Right ventricle myocardium superior (tissue), 1 donor: ENCODE measurements at places on chromosomes 2 and 18.

GRCh38 chr2:7774481-7774880, 857.3 kb downstream of the RNF144A start:
- DNase-seq, result no peak

DNA sequence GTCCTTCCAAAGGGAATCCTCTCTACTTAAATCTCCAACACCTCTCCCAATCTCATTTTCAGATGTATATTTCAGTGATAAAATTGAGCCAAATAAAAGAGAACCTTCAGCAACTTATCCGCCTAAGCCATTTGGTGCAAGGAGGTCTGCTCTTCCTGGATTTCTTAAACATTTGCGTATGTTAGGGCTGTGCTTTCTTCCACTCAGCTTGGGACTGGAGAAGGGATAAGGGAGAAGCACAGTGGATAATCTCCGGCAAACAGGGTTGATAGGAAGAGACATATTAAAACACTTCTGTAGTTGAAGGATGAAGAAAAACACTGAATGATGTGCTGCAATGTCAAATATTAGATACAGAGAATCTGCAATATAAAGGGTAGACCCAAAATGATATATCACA, 796.2 kb downstream of the KCNJ3 start:
- DNase-seq, result no peak

DNA sequence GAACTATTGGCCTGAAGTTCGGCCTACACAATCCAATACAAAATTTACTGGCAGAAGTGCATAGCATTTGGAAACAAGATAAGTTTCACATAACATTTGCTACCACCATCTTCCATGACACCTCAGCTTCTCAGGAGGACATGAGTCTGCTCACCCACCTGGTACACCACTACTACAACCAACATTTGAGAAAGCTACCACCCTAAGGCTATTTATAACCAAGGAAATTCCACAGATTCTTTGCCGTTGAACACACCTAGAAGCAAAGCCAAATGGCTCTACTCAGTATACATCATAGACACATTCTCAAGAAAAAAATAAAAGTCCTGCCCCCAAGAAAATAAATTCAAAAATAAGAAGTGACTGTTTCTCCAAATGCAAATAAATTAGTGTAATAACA, 145.3 kb downstream of the SPAG16 start:
- no peak for DNase-seq

- DNase-seq, result no peak
Measured at GRCh38 chr2:68190991-68191731, 33.5 kb downstream of the PNO1 start.

- DNase-seq, result no peak
Measured at GRCh38 chr18:27263369-27263768, 78.3 kb upstream of the CHST9 start.

- DNase-seq, result no peak
Measured at GRCh38 chr18:48500517-48500916, 38.3 kb upstream of the CTIF start.

- DNase-seq, result no peak
Measured at GRCh38 chr2:237932731-237933131, 34.1 kb upstream of the UBE2F start.

GRCh38 chr2:44543773-44544725, 182.3 kb downstream of the CAMKMT start:
- no peak for DNase-seq

- DNase-seq, result no peak
Measured at GRCh38 chr2:189411860-189412259, 29.4 kb upstream of the WDR75 start.

DNA sequence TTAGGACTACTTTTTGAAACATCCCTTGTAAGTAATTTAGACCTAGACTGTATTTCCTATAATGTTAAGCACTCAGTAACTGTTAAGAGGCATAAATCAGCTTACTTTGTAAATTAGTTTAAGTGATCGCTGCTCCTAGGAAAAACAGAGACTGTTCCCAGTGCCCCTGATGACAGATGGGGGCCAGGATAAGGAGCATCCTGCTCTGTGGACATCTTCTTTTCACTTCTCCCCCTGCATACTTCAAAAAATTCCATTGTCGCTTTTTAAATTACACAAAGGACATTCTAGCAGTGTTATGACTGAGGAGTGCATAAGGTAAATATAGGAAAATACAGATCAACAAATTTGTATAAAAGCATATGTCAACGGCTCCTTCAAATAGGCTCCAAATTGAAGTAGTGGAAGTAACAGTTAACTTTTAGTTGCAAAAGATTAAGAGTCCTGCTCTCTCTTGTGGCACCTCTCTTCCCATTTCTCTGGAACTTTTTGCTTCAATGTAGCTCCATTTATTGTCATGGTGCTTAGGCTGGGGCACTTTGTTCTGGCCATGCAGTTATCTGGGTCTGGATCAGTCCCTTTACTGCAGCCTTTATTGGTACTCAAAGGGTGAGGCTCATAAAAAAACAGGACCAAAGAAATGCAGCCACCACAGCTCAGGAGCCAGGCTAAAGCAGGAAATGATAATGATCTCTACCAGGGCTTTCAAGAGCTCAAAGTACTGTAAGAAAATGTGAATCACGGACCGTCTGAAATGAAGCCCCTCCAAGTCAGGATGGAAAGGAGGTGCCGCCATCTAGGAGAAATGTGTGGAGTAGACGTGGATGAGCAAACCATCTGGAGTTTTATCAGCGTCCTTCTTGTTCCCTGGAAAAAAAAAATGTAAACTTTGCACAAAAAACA, 162.1 kb upstream of the ZNF516 start:
- no peak for DNase-seq

- DNase-seq, result no peak
Measured at GRCh38 chr18:74799542-74799941, 201.9 kb downstream of the ZNF407 start.

- no peak for DNase-seq
Measured at GRCh38 chr18:51513517-51513916, 316.0 kb upstream of the MEX3C start.

- no peak for DNase-seq
Measured at GRCh38 chr2:150888337-150888736, 373.3 kb downstream of the RBM43 start.

DNA sequence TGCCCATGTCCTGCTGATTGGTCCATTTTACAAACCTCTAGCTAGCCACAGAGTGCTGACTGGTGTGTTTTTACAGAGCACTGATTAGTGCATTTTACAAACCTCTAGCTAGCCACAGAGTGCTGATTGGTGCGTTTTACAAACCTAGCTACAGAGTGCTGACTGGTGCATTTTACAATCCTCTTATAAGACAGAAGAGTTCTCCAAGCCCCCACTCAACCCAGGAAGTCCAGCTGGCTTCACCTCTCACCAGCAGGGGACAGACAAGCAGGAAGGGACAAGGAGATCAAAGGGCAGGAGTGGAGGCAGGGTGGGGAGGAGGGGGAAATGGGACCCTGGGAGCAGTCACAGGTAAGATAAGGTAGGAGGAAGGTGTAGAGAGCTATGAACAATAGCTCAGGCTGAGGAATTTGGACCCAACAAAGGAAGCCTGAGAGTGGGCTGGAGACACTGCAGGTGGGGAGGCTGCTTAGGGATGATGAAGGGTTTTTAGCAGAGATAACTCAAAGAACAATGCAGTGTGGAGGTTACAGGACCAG, 37.1 kb downstream of the SH2D6 start:
- DNase-seq, result no peak

- no peak for DNase-seq
Measured at GRCh38 chr2:85596026-85596333, 435 bp downstream of the RNF181 start.

DNA sequence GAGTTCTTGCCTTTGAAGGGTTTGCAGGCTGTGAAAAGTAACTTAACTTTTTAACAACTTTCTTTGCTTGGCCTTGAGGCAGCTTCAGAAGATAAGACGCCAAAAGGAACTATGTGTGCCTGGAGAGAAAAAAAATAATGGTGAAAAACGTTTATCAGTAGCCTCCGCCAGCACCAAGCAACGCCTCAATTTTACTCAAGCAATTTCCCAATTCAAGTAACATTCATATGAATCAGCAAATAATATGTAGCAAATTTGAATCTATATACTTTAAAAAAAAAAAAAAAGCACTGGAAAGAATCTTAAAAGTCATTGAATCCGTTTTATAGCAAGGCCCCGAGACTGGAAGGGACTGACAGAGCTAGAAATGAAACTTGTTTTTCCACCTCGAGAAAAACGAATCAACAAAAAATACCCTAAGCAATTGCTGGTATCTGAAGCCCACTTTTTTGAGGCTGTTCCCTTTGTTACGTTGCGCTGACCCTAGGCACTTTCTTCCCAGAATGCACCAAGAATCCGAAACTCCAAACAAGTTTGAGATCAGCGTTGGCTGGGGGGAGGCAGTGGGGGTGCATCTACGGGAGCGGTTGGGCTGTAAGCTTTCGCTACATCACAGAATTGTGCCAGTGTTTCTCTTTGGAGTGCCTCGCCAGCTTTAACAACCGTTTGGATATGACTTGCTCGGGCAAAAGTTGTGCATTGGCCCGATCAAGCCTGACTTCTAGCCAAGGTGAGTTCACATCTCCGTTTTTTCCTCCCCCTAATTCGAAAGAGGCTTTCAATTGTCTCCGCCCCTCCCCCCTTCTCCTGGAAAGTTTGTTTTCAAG, 2.7 kb upstream of the TGIF1 start:
- DNase-seq, result no peak

DNA sequence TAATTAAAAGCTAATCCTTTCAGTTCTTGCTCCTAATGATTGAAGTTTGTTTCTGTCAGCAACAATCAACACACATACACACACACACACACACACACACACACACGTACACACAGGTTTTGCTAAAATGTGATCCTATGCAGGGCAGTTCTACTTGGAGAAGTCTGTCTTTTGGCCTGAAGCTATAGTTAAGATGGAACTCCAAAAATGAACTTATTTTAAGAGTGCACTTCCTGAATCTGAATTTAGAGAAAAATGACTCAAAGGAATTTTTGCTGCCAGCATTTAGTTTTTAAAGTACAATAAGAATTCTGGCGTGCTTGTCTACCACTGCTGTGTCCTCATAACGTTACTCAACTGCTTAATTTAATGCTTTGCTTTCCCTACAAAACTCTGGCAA, 6.6 kb downstream of the GALNT5 start:
- DNase-seq, result no peak

DNA sequence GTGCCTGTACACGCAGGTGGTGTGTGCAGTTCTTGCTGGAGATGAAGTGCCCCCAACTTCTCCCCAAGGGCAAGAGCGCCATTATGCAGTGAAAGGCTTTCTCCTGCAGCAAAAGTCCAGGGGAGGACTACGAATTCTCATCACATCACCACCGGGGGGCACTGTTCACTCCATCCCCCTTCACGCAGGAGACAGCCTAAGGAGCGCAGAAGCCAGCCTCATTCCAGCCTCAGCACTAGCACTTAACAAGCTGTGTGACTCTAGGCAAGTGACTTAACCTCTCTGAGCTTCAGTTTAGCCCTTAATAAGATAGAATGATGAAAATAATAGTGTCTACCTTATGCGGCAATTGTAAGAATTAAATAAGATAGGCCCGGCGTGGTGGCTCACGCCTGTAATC, 32.3 kb downstream of the DNMT3A start:
- peak; percentile 66 for DNase-seq

GRCh38 chr2:105396254-105397024, 2.4 kb downstream of the FHL2 start:
- DNase-seq, result no peak

- no peak for DNase-seq
Measured at GRCh38 chr18:58208207-58208932, 164.3 kb downstream of the NEDD4L start.

DNA sequence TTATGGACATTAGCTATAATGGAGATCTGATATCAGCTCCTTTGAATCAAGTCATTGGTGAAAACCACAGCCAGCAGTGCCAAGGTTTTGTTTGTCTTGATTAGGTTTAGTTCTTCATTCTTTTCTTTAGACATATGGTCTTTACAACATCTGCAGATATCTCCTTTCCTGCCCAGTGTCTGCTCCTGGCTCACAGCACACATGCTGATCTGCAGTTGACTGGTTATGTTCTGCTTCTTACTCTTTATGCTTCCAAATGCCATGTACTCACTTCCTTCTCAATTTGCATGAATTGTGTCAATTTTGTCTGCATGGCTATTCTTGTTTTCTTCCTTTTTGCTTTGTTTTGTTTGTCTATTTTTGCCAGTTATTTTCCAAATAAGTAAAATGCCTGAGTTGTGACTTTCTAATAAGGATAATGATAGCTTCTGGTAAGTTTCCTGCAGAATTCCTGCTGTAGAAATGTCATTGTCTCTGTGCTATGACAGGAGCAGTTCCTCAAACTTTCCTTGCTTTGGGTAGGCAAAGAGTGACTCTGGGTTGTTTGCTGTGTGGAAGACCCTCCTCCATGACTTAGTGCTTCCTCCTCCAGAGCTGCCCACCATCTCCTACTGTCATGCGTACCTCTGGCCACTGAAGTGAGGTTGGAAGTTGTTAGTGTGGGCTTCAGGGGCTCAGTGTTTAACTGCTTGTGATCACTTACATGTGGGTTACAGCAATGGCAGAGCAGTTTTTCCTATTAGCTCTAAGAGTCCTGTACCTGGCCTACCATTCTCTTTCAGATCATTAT, 8.2 kb downstream of the ARHGAP25 start:
- DNase-seq, result no peak

- no peak for DNase-seq
Measured at GRCh38 chr2:174659069-174659900, 61.7 kb upstream of the WIPF1 start.

DNA sequence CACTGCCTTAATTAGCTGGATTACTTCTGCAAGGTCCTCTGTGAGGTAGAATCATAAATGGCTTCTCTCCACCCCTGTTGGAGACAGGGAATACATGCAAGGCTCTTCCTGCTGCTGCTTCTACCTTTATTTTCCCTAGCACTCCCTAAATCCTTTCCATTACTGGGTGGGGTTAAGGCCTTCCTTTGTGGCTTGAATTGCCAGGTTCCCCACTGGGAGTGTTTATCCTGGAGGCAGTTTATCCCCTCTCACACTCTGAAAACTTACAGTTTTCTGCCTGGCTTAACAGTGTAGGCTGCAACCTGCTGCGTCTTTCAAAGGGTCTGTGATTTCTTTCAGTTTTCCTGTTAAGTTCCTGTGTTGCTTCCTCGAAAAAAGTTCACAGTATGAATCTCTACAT, 1062.3 kb upstream of the CRIM1 start:
- DNase-seq, result no peak

GRCh38 chr18:1232867-1233266, 328.2 kb downstream of the ADCYAP1 start:
- DNase-seq, result no peak

DNA sequence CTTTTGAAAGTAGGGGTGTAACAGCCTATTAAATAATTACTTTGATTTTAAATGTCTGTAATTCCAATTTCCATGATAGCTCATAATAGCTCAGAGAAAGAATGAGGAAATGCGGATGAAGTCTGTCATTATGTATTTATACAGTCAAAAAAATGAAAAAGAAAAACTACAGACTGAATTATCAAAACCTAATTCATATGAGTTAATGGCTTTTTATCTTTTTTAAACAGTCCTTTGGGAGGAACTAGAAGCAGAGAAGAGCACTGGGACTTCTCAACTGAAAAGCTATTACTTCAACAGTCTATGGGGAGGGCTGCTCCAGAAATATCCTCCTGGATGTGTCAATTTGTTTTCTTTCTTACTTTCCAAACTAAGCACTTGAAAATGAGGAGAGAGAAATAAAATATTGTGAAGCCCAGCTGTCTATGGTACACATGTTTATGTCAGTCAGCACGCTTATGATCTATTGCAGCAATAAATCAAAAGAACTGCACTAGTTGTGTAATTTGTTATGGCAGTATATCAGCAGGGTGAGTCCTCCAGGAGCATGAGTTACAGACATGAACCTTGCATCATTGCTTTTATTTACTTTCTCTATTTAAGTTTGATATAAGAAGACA, 1550.2 kb downstream of the LRP1B start:
- no peak for DNase-seq

- DNase-seq, result no peak
Measured at GRCh38 chr2:138762533-138762932, 17.7 kb downstream of the NXPH2 start.
